ENCODE measurements at places on chromosomes 3 and 15. TPM values are rescaled to one million over a fixed set of nuclear protein-coding genes. Genes with fewer than 3 reads are reported as not detected.

GRCh38 chr3:128196647-128197046, 43.4 kb downstream of the EEFSEC start:
- DNase-seq = no peak
- H3K4me3 ChIP-seq = no peak overlapping the region
- H3K27me3 ChIP-seq = no peaks in the 10 kb centered on the region
- no peak overlapping the region for H3K27ac ChIP-seq
- no peaks in the 10 kb centered on the region for H3K36me3 ChIP-seq
- no peaks in the 10 kb centered on the region for H3K4me1 ChIP-seq

DNA sequence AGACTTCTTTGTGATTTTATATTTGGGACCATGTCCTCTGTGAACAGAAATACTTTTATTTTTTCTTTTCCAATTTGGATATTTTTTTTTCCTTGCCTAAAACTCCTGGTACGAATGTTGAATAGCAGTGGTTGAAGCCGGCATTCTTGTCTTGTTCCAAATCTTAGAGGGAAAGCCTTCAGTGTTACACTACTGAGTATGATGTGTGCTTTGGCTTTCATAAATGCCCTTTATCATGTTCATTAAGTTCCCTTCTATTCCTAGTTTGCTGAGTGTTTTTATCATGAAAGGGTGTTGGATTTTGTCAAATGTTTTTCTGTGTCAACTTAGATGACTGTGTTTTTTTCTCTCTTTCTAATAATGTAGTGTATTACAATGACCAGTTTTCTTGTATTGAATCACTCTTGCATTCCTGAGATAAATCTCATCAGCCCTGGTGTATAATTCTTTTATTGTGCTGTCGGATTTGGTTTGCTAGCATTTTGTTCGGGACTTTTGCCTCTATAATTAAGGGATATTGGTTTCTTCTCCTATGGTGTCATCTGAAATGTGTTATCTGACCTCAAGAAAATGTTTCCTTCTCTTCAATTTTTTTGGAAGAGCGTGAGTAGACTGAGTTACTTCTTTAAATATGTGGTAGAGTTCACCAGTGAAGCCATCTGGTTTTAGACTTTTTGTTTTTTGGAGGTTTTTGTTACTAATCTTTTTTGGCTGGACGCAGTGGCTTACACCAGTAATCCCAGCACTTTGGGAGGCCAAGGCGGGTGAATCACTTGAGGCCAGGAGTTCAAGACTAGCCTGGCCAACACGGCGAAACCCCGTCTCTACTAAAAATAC, 33.3 kb downstream of the MAP1A start:
- H3K4me3 ChIP-seq = no peak overlapping the region
- H3K36me3 ChIP-seq = peaks cover 9% of the 10 kb centered on the region
- H3K4me1 ChIP-seq = no peaks in the 10 kb centered on the region
- no peak overlapping the region for H3K27ac ChIP-seq
- H3K27me3 ChIP-seq = no peaks in the 10 kb centered on the region

DNA sequence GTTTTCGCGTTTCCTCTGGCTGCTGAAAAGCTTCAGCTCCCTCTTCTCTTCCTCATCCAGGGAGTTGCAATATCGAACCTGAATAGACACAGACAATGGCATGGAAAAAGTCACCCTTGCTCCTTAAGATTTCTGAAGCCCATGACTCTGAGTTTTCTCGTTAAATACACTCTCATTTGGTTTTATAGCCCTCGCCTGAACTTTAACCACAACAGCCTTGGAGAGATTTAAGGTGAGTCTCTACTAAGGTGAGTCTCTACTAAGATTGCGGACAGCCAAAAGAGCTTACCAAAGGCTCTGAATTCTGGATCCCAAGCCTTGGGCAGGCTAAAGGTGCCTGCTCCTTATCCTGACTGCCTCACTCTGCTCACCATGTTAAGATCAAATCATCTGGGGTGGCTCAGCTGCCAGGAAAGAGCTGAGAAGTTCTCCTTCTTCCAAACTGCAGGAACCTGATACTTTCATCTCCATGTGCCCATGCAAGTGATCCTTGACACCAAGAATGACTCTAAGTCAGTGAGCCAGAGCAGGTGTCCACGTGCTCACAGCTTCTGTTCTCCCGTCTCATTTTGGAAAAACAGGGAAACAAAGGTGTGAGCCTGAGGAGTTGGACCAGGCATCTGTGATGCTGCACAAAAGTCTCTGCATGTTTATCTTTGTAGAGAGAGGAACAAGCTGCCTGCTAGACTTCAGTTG, 65.1 kb downstream of the PRICKLE2 start:
- no peak for DNase-seq
- no peak overlapping the region for H3K27ac ChIP-seq
- H3K4me3 ChIP-seq = no peak overlapping the region
- H3K27me3 ChIP-seq = peaks cover 8% of the 10 kb centered on the region
- no peaks in the 10 kb centered on the region for H3K36me3 ChIP-seq

GRCh38 chr15:100934726-100935125, 15.6 kb downstream of the LRRK1 start:
- H3K4me1 ChIP-seq = no peaks in the 10 kb centered on the region
- H3K27me3 ChIP-seq = peaks cover 9% of the 10 kb centered on the region
- H3K36me3 ChIP-seq = no peaks in the 10 kb centered on the region
- no peak overlapping the region for H3K4me3 ChIP-seq
- H3K27ac ChIP-seq = no peak overlapping the region
- no peak for DNase-seq

DNA sequence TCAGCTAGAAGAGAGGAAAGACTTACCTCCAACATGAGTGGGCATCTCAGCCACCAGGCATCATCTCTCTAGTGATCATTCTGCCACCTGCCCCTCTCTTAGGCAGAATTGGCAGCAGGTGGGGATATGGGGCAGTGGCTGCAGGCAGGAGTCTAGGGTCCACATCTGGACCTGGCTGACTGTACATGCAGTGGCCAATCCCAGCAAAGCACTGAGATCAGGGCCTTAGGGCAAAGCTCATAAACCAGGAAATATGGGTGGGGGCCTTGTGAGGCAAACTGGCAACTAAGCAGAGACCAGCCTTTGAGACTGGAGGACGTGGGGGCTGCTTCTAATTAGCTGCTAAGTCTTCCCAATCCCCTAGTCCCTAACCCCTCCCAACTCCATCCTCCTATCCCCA, 12.9 kb downstream of the POMGNT2 start:
- peaks cover 2% of the 10 kb centered on the region for H3K27me3 ChIP-seq
- H3K4me3 ChIP-seq = no peak overlapping the region
- no peaks in the 10 kb centered on the region for H3K36me3 ChIP-seq
- H3K4me1 ChIP-seq = no peaks in the 10 kb centered on the region
- H3K27ac ChIP-seq = no peak overlapping the region

GRCh38 chr15:76968306-76968705, 26.6 kb upstream of the PSTPIP1 start:
- H3K4me1 ChIP-seq = no peaks in the 10 kb centered on the region
- no peak for DNase-seq
- H3K27me3 ChIP-seq = peaks cover 13% of the 10 kb centered on the region
- no peaks in the 10 kb centered on the region for H3K36me3 ChIP-seq
- no peak overlapping the region for H3K27ac ChIP-seq

GRCh38 chr3:197420566-197420965, 122.2 kb upstream of the DLG1 start:
- no peak overlapping the region for H3K4me3 ChIP-seq
- DNase-seq = no peak
- H3K27ac ChIP-seq = no peak overlapping the region
- no peaks in the 10 kb centered on the region for H3K36me3 ChIP-seq
- H3K27me3 ChIP-seq = peaks cover 21% of the 10 kb centered on the region

DNA sequence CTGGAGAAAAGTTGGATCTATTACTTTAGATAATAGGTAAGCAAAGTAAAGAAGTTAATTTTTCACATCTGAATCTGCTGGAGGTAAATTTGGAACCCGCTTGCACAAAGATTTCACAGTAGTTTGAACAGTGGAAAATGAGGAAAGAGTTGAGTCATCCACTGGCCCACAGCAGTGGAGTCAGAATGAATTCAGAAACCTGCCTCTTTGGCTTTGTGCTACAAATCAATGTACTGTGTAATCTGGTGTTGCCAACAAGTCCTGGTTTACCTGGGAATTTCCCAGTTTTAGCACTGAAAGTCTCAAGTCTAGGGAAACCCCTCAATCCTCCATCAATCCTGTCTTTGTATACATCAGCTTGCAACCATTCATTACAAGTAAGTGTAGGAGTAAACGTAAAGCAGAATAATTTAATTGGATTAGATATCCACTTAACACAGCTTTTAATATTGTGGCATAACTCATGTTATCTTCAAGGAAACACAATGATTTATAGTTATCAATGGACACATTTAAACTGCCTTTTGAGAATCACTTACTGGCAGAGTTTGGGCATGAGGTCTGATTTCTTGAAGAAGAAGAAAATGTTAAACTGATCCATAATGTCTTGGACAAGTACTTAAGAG, 100.6 kb downstream of the DCLK3 start:
- no peak overlapping the region for H3K27ac ChIP-seq
- no peak for DNase-seq
- peaks cover 9% of the 10 kb centered on the region for H3K27me3 ChIP-seq
- H3K4me1 ChIP-seq = no peaks in the 10 kb centered on the region
- H3K4me3 ChIP-seq = no peak overlapping the region

GRCh38 chr3:64223791-64224745, 1.2 kb downstream of the PRICKLE2 start:
- DNase-seq = no peak
- H3K36me3 ChIP-seq = no peaks in the 10 kb centered on the region
- no peaks in the 10 kb centered on the region for H3K4me1 ChIP-seq
- no peaks in the 10 kb centered on the region for H3K27me3 ChIP-seq

DNA sequence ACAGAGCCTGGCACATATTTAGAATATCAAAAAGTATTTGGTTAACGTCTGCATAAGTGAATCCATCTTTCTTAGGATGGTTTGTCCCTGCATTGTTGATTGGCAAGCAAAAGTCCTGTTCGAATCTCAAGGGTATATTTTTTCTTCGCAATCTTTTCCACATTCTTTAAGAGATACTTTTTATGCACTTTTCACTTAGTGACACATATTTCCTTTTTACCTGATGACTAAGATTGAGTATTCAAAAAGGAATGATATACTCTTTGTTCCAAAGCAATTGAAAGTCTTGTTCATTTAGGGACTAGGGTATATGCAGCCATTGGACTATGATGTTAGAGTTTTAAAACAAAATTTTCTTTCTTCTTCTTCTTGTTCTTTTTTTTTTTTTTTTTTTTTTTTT, 349.9 kb downstream of the NLGN1 start:
- H3K4me3 ChIP-seq = no peak overlapping the region
- no peaks in the 10 kb centered on the region for H3K4me1 ChIP-seq
- H3K27me3 ChIP-seq = no peaks in the 10 kb centered on the region

GRCh38 chr3:139421040-139421439, 31.6 kb upstream of the COPB2 start:
- H3K27me3 ChIP-seq = peaks cover 6% of the 10 kb centered on the region
- no peak overlapping the region for H3K4me3 ChIP-seq
- no peak for DNase-seq
- no peak overlapping the region for H3K27ac ChIP-seq

DNA sequence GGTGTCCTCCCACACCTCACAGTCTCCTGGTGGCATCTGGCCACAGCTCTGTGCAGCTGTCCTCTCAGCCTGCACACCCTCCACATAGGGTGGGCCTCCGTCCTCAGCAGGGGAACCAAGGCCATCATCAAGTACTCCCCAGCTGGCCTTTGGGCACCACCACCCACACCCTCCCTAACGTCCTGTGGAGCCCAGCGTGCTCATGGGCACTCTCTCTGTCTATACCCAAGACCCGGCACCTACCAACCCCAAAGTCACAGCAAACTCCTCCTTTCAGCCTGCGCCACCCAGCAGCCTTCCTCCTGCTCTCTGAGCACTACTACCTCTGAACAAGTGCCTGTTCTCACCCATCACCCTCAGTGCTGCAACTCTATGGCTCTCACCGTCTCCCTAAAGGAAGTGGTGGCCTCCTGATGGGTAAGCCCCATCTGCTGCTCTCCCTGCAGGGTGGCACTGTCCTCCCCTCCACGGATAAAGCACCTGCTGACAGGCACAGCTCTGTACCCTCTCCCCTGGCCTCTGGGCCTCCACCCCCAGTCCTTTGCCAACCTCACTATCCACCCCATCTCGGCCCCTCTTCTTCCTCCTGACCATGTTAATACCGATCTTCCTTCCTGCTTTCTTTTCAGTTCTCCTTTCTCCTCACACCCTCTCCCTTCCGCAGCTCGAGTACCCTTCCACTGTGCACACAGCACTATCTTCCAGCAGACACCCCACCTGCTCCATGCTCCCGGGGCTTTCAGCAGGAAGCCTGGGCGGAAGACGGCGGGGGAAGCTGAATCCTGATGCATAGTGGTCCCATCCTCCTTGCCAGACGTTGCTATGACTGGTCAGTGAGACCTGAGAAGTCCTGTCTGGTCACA, 31.5 kb downstream of the SLC41A3 start:
- peaks cover 12% of the 10 kb centered on the region for H3K4me1 ChIP-seq
- no peaks in the 10 kb centered on the region for H3K27me3 ChIP-seq
- no peak overlapping the region for H3K4me3 ChIP-seq
- no peak overlapping the region for H3K27ac ChIP-seq
- H3K36me3 ChIP-seq = no peaks in the 10 kb centered on the region
- no peak for DNase-seq

- no peak overlapping the region for H3K4me3 ChIP-seq
- DNase-seq = no peak
- no peaks in the 10 kb centered on the region for H3K27me3 ChIP-seq
- peaks cover 27% of the 10 kb centered on the region for H3K36me3 ChIP-seq
- H3K27ac ChIP-seq = no peak overlapping the region
- peaks cover 18% of the 10 kb centered on the region for H3K4me1 ChIP-seq
These were observed 15.7 kb downstream of the C3orf52 start for GRCh38 chr3:112101916-112102315.

GRCh38 chr15:68844856-68845550, 24.3 kb upstream of the ANP32A start:
- peaks cover 67% of the 10 kb centered on the region for H3K27me3 ChIP-seq
- H3K36me3 ChIP-seq = peaks cover 3% of the 10 kb centered on the region

DNA sequence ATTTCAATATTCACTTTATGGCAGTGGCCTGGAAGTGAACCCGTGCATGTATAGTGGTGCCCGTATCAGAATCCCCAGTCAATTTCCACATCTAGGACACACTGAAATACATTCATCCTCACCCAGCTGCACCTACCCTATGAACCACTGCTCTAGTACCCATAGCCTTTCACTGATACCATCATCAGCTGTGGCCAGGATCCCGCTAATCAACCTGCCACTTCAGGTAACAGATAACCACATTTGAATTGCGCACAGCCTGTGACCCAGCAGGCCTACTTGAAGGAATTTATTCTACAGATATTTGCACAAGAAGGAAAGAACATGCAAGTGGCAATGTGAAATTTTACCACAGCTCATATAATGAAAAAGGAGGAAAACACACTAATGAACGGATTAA, 161.0 kb upstream of the CCDC54 start:
- H3K36me3 ChIP-seq = no peaks in the 10 kb centered on the region
- no peak overlapping the region for H3K4me3 ChIP-seq
- peaks cover 10% of the 10 kb centered on the region for H3K27me3 ChIP-seq
- no peak for DNase-seq
- peaks cover 11% of the 10 kb centered on the region for H3K4me1 ChIP-seq

Gene RPL15
- total RNA-seq = 1,696 TPM

Gene GPR171
- total RNA-seq = 191 TPM

Gene RAD51
- total RNA-seq = 62.4 TPM

Gene CNTN3
- total RNA-seq = not detected

Gene EFHB
- total RNA-seq = 0.24 TPM

Gene RYR3
- 0.02 TPM for total RNA-seq
